ENCODE measurements at places on chromosomes 2 and 18.

GRCh38 chr18:31835528-31836133 is 75.0 kb upstream of the SLC25A52 start:
- no peak for DNase-seq

GRCh38 chr2:232325324-232326273 is 53.0 kb upstream of the ALPP start:
- no peak for DNase-seq

GRCh38 chr2:147714582-147714981 is 130.2 kb upstream of the ACVR2A start:
- DNase-seq: no peak

DNA sequence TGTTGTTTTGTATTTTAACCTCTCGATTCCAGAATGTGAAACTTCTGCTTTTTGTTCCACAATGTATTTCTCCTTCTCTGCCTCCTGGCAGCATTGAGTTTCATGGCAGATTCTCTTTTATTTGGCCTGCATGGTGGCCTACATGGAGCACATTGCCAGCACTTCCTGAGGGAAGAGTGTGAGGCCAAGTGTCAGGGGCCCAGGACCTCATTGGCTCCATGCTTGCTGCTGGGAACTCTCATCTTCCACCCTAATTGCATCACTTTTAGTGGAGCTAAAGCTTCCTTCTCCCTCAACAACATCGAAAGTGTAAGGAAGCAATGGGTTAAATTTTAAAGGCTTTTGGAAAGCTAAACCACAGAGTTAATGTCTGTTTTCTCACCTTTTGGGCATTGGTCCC is 9.5 kb downstream of the TRIB2 start:
- DNase-seq: no peak

DNA sequence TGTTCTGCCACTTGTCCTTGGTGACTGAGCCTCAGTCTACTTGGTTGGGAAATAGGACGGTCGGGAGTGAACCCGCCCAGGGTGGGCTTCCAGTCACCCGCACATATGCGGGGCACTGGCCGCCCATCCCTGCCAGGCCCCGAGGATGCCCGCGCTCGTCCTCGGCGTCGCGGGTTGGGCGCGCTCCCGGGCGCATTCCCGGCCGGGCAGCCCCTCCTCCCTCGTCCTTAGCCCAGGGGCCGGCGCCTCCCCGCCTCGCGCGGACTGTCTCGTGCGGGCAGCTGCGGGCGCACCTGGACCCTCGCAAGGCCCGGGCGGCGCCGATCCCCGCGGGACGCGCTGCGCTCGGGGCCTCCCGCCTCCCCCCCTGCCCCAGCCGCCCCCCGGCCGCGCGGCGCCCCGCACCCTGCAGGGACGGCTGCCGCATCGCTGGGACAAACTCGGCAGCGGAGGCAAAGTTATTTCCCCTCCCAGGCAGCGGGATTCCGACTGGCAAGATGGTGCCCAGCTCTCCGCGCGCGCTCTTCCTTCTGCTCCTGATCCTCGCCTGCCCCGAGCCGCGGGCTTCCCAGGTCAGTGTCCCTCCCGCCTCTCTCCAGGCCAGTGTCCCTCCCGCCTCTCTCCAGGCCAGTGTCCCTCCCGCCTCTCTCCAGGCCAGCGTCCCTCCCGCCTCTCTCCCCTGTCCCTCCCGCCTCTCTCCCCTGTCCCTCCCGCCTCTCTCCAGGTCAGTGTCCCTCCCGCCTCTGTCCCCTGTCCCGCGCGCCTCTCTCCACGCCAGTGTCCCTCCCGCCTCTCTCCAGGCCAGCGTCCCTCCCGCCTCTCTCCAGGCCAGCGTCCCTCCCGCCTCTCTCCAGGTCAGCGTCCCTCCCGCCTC is at the start of gene FBLN7:
Gene FBLN7, plus strand, starts transcription at position 227 of the 874 bp plus-strand sequence. Its CDS starts 271 bp downstream, at position 498.
- DNase-seq: no peak

DNA sequence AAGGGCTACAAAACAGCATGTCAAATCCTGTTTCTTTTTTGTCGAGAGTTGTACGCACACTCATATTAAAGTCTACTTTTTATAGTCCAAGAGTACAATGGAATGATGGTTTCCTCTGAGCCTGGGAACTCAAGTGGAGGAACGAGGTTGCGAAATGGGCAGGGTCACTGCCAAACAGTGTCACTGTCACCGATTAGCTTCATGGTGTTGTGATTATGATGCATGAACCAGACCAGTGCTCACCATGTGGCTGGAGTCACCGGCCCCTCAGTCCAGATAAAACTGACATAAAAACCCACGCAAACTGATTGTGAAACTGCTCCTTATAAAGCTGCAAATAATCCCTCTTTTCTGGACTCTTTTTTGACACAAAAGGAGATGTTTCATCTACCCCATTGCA is 122.0 kb downstream of the COPS8 start:
- peak; percentile 93 for DNase-seq

GRCh38 chr2:65320042-65320725 is 92.6 kb downstream of the ACTR2 start:
- DNase-seq: peak; percentile 75

DNA sequence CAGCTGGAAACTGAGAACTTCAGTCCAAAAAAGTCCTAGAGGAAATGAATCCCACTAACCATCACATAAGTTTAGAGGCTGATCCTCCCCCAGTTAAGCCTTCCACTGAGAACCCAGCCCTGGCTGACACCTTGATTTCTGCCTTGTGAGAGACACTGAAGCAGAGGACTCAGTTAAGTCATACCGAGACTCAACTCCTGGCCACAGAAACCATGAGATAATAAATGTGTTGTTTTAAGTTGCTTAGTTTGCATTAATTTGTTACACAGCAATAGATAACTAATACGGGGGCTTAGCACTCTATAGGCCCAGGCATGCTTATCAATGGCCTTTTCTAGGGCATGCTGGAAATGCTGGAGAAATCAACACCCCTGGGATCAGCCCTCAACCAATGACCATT is 3.4 kb upstream of the ADD2 start:
- no peak for DNase-seq

DNA sequence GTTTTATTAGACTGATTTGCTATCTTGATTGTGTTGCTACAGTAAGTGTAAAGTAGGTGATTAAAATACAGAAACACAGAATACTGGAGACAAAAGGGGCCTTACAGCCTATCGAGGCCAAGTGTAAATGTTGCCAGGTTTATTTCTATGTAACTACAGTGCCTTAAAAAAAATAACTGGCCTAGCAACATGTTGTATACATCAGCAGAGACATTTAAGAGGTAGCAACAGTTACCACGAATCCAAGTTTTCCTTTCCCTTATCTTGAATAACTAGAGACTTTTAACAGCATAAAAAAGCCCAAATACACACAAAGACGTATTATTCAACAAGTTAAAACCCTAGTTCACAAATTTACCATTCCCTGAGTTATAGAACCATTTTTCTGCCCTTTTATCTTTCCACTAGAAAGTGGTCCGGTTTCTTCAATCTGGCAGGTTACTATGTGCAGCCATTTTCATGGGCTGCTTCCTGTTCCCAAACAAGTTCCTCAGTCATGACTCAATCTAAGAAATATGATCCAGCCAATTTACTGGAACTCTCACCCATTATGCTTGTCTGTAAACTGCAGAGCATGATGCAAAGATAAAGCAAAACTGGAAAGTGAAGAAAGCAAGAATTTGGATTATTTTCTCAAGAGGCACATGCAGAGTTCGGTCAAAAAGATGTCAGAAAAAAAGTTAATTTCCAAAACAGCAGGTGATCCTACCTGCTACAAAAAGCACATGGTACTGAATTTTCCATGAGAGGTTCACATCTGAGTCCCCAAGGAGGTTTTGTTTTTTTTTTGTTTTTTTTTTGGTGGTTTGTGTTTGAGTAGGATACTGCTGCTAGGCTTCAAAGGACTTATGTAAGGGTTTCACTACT is 22.2 kb downstream of the NFE2L2 start:
- DNase-seq: peak; percentile 90

GRCh38 chr18:7632152-7633098 is 65.3 kb downstream of the PTPRM start:
- no peak for DNase-seq

DNA sequence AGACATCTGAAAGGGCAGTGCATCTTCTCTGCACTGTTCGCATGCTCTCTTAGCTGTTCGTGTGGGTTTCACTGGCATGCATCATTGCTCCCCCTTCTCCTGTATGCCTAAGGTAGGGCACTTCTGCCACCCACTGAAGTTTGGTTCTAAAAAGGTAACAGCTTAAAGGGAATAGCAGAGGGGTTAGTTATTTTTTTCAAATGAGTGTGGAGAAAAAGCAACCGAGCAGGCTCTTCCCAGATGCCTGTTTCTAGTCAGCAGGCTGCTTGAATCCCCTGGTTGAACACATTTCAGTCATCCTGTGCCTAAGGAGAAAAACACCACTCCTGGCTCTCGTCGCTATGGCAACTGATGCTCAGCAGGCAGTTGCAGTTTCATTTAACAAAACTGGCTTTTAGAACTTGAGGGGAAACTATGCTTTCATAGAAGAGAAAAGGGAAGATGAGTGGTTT is 69.8 kb upstream of the GALNT3 start:
- no peak for DNase-seq

GRCh38 chr2:181841079-181841478 is 50.5 kb upstream of the ITPRID2 start:
- no peak for DNase-seq

Measured in GM04504 (cell line).